ENCODE measurements at places on chromosomes 12 and 14. TPM values are rescaled to one million over a fixed set of nuclear protein-coding genes. Genes with fewer than 3 reads are reported as not detected.
A peak's percentile ranks its signal among the peaks of the same experiment; 100 is the strongest.

DNA sequence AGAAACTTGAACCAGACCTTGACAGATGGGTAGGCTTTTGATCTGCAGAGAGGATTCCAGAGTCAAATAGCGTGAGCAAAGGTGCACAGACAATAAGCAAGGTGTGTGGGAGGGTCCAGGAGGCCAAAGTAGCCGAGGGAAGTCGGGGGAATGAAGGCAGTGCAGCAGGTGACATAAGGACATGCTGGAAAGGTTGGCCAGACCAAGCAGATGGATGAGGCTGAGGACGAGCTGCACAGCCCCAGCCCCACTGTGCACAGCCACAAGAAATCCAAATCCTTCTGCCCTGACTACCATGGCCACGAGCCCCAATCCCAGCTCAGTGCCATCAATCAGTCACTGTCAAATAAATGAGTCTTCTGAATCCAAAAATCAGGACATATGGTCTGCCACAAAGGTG is 5.4 kb downstream of the TTC7B start:
- DNase-seq: no peak

- no peak for DNase-seq
These were observed 371 bp upstream of the SHMT2 start for GRCh38 chr12:57229046-57229633.

- DNase-seq: no peak
These were observed 353.8 kb downstream of the AACS start for GRCh38 chr12:125418902-125419564.

GRCh38 chr14:21069388-21070082 is 569 bp upstream of the ARHGEF40 start:
- no peak for DNase-seq

- DNase-seq: no peak
These were observed 45.7 kb upstream of the RFLNA start for GRCh38 chr12:124248941-124249825.

DNA sequence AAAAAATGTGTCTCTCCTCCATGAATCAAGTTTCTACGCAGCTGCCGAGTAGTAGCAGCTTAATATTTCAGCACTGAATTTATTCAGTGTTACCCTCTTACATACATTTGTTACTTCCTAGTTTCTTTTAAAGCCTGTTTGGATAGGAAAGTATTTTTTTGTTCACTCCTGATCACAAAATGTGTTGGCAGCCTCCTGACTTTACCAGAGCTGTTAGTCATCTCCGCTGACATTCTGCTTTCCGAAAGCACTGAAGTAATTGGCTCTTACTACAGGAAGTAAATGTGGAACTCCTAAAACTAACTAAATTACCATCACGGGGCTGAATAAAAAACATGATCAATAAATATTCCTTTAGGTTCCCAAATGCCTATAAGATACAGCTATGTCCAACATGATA is 225.5 kb downstream of the EPS8 start:
- peak; percentile 71 for DNase-seq

REM2 gene
- under 0.01 TPM for total RNA-seq

- no peak for DNase-seq
These were observed 1.1 kb downstream of the DCTN2 start for GRCh38 chr12:57545809-57546437.

SPIC gene
- not detected for total RNA-seq

RPS6KL1 gene
- 8.3 TPM for total RNA-seq

DNA sequence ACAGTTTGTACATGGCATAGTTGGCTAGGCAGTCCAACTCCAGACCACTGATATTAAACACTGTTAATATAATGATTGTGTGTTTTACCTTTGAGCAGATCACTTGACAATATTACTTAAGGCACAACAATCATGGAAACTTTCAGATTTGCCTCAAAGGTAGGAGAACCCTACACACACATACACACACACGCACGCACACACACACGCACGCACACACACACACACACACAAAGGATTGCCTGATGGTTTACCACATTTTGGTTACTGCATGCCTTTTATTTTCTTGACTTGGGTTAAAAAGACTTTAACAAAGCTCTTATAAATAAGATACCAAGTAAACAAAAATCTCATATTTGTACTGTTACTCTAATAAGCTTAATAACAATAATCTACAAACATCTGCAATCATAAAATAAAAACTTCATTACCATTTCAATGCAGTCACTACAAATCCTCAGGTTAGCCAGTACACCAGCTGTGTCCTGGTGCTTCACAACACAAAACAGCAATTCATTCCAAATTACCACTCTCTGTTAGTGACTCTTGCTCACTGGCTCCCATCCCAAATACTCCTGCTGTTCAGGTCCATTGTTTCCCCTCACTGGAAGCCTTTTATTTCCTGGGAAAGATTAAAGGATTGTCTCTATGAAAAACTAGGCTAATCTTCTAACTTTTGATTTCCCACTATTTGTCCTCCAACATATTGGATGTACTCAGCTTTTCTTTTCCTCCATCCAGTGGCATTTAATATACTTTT is 175.2 kb upstream of the ATP2B1 start:
- no peak for DNase-seq

DNA sequence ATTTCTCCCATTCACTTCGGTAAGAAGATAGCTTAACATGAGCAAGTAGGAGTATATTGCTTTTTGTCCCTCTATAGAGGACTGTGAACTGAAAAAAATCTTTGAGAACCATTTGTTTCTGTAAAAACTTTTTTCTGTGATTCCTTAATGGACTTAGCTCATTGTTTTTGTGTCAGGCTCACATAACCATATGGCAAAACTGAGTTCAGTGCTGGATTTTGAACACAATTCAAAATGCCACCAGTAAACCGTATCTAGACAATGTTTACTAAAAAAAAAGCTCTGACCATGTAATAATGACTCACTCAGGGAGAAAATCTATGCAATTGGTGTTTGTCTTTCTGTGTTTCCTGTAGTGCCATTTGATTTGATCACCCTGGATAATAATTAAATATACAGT is 5.2 kb downstream of the TRHDE start:
- no peak for DNase-seq

OR6C2 gene
- total RNA-seq: not detected

- DNase-seq: peak; percentile 54
These were observed 910.0 kb downstream of the TMEM121 start for GRCh38 chr14:106436310-106436905.

DNA sequence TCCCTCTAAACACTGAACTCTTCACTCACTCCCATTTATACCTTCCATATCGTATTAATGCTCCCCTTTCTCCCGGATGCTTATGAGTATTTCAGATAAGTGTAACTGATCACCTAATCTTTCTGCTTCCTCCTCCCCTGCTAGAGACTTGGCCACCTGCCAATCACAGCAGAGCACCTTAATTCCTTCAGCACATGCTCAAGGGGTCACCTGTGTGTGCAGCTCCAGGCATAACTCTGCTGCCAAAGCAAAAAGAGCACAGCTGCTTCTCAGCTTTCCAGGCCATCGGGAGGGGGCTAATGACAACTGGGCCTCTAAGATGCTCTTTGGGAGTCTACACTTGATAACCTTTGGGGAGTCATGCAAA is 106.9 kb upstream of the DYRK2 start:
- DNase-seq: no peak

- DNase-seq: peak; percentile 51
These were observed 11.4 kb downstream of the DGLUCY start for GRCh38 chr14:91125271-91125660.

DNA sequence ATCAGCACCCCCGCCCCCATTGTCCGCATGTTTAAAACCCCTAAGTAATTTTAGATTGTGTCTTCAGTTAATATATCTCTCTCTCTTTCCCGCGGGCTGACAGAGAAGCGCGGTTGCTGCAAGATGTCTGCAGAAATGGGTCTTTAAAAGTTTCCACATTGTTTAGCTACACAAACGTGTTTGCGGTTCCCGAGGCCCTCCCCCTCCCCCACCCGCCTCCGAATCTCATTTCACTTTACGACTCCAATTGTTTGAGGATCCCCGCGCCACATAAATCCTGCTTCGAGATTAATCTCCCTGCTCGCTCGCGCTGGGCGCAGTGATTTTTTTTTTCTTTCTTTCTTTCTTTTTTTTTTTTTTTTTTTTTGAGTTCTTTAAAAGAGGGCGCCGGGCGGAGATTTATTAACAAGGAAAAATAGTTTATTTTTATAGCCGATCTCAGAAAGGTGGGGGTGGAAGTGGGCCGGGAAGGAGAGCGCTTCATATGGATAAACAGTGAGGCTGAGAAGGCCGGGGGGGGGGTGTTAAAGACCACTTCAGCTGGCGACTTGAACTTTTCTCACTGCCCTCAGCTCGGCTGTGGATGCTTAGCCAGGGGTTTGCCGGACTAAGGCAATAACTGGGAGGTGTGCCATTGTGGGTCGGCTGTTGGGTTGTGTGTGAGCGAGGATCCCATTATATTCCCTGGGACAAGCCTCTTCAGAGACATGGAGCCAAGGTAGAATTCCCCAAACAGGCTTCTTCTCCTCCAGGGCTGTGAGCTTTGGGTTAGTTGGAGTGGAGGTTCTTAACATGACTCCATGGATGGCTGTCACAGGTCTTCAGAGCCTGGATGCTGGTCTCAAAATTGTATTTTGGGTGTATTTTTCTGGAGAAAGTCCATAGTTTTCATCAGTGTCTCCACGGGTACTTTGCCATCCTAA is 39.7 kb upstream of the TBX5 start:
- no peak for DNase-seq

SNRPF gene
- total RNA-seq: 10.2 TPM

- no peak for DNase-seq
These were observed 406.0 kb downstream of the PRKD1 start for GRCh38 chr14:29521526-29522137.

DNA sequence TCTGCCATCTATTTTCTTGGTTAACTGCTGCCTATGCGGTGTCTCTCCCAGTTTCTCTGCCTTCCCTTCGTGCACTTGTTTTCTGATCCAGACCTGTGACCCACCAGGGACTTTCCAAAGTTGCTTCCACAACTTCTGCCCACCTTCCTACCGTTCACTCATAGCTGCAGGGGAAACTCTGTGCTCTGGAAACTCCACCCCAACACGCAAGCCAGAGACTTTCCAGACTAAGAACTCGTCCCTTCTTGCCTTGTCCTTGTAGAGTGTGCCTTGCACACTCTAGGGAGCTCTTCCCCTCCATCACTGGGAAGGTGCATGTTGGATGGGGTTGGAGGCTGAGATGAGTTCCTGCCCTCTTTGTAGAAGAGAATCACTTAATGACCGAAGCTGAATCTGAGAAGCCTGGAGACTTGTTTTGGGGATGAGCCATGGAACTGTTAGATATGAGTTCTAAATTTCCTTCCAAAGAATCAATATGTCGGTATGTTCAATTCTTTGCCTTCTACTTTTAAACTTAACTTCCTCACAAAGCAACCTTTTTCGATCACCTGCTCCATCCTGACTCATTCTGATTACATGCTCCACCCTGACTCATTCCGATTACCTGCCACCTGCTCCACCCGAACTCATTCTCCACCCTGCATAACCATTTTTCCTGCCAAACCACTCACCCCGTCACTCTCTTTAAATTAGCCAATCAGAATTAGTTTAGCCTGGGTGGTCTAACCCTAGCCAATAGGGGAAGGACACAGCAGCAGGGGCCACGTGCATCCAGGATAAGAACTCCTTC is 82.1 kb upstream of the CAPRIN2 start:
- DNase-seq: no peak

OR6C76 gene
- not detected for total RNA-seq

GRCh38 chr14:25430808-25431207 is 380.9 kb upstream of the STXBP6 start:
- DNase-seq: no peak

DNA sequence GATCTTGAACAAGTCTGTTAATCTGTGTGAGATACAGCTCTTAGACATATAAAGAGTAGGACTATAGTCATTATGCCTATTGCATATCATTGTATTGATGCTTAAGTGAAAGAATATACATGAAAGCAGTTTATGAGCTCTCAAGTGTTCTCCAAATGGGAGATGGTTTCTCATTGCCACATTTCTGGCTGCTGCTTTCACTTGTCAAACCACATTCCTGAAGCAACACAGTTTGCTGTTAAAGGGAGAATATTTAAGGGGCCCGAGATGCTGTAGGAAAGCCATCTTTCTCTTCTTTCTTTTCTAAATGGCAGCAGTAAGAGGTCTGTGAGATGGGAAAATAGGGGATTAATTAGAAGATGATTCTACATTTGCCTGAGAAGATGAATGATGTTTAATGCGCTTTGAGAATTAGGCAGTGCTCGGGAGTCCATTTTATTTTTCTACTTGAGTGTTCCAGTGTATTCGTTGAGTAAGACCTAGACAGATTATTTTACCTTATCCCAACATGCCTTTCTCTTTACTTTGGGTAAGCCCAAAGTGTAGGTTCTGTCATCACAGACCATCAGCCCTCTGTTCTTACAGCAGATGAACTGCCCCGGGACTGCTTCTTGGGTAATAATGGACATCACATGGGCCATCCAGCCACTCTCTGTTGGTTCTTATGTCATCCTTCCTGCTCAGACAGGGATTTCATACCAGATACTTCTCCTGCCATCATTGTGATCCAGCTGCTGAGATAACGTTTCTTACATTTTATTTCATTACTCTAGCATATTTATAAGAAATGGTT is 35.6 kb downstream of the ANO4 start:
- DNase-seq: no peak

DNA sequence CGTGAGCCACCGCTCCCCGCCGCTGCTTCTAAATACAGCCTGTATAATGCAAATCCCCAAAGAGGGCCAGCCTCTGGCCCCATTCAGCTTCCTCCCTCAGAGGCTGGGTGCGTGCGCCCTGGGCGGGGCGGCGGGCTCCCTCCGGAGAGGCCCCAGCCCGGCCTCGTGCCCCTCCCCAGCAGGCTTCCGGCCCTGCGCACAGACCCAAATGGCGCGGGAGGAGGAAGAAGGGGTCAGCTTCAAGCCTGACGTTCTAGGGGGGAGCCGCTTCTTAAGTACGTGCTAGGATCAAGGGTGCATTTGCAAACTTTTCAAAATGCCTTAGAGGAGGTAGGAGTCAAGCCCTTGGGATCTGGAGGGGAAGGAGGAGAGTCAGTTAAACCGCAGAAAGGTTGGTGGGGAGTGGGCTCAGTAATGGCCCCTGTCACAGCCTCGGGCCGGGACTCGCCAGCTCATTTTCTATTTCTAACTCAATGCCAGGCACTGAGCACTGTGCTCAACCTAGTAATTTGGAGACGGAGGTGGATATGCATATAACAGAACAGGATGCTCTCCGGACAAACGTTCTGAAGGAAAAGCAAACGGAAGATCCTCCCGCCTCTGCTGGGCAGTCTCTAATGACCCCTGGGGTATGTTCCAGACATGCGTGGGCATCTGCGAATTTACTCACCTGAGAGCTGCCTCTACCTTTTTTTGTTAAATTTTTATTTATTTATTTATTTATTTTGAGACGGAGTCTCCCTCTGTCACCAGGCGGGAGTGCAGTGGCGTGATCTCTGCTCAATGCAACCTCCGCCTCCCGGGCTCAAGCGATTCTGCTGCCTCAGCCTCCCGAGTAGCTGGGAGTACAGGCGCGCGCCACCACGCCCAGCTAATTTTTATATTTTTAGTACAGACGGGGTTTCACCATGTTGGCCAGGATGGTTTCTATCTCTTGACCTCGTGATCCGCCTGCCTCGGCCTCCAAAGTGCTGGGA is 32.3 kb downstream of the NINJ2 start:
- DNase-seq: no peak
